ENCODE measurements at places on chromosomes 7 and 10. TPM values are rescaled to one million over a fixed set of nuclear protein-coding genes. Genes with fewer than 3 reads are reported as not detected.

- H3K4me1 ChIP-seq: no peaks in the 10 kb centered on the region
- no peaks in the 10 kb centered on the region for H3K36me3 ChIP-seq
- no peak for DNase-seq
- no peaks in the 10 kb centered on the region for H3K27me3 ChIP-seq
- no peak overlapping the region for H3K4me3 ChIP-seq
These were observed 171.2 kb downstream of the SUGCT start for GRCh38 chr7:40306025-40306424.

- no peaks in the 10 kb centered on the region for H3K36me3 ChIP-seq
- H3K4me1 ChIP-seq: no peaks in the 10 kb centered on the region
- H3K27ac ChIP-seq: no peak overlapping the region
- no peak for DNase-seq
These were observed 116.6 kb downstream of the TMEM178B start for GRCh38 chr7:141190495-141190894.

Gene KCNMA1
- total RNA-seq: 13.6 TPM

GRCh38 chr7:15625466-15625865 is 61.0 kb downstream of the MEOX2 start:
- H3K4me3 ChIP-seq: no peak overlapping the region
- H3K27me3 ChIP-seq: no peaks in the 10 kb centered on the region
- no peak overlapping the region for H3K27ac ChIP-seq
- no peak for DNase-seq
- H3K4me1 ChIP-seq: no peaks in the 10 kb centered on the region

DNA sequence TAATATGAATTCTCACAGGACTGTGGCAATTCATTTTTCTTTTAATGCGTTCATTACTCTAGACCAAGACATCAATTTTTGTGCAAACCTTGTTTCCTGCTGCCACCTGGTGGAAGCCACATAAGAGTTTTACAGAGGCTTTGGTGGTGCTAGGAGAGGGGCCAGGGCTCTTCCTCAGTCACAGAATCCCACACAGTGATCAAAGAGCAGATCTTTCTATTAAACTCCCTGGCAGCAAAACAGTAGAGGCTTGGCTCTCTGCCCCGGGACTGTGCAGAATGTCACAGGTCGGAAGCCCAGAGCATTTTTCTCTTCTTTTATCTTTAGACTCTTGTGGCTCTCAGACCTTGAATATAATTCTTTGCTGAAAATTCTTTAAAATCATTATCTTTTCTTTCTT is 506.4 kb upstream of the C7orf33 start:
- no peak for DNase-seq
- H3K27ac ChIP-seq: no peak overlapping the region
- H3K27me3 ChIP-seq: no peaks in the 10 kb centered on the region
- H3K4me1 ChIP-seq: no peaks in the 10 kb centered on the region
- H3K4me3 ChIP-seq: no peak overlapping the region
- no peaks in the 10 kb centered on the region for H3K36me3 ChIP-seq

- no peaks in the 10 kb centered on the region for H3K4me1 ChIP-seq
- H3K27me3 ChIP-seq: no peaks in the 10 kb centered on the region
- H3K4me3 ChIP-seq: no peak overlapping the region
- no peaks in the 10 kb centered on the region for H3K36me3 ChIP-seq
- DNase-seq: no peak
- peak overlapping the region; percentile 74 for H3K27ac ChIP-seq
These were observed 194.2 kb upstream of the SVIL start for GRCh38 chr10:29828956-29829355.

Gene SLIT1
- total RNA-seq: 0.44 TPM

Gene FAM221A
- 18.1 TPM for total RNA-seq

Gene TFEC
- total RNA-seq: 7.2 TPM

- H3K27me3 ChIP-seq: no peaks in the 10 kb centered on the region
- DNase-seq: no peak
- no peak overlapping the region for H3K27ac ChIP-seq
These were observed 118.8 kb upstream of the SFMBT2 start for GRCh38 chr10:7529638-7530037.

Gene THSD7A
- total RNA-seq: 4.4 TPM

- no peak overlapping the region for H3K27ac ChIP-seq
- H3K4me3 ChIP-seq: no peak overlapping the region
- no peaks in the 10 kb centered on the region for H3K36me3 ChIP-seq
- H3K27me3 ChIP-seq: no peaks in the 10 kb centered on the region
These were observed 66.0 kb upstream of the DOCK1 start for GRCh38 chr10:126839094-126839761.

DNA sequence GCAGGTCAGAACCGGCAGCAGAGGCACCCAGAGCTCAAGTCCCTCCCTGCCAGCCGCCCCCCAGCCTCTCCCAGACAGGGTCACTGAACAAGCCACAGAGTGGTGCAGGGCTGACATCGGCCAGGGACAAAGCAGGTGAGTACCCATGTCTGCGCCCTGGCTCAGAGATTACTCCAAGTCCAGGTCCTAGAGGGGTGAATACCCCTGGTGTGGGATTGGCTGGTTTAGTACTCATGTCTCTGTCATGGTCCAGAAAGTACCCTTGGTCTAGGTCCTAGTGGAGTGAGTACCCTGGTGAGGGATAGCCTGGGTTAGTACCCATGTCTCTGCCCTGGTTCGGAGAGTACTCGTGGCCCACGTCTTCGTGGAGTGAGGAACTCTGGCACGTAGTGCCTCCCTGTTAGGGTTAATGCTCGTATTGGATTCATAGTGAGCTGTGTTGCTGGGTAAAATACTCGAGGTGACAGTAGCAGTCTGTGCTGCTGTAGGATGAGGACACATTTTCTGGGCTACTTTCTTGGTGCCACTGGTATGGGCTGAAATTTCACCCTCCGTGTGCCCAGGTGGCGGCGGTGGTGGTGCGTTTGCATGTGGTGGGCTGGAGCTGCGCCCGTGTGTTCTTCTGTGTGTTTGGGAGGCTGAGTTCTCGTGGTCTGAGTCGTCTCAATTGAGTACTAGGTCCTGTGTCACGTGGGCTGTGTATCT is 25.5 kb upstream of the KNDC1 start:
- DNase-seq: no peak
- H3K4me3 ChIP-seq: no peak overlapping the region
- H3K27me3 ChIP-seq: peaks cover 38% of the 10 kb centered on the region
- no peaks in the 10 kb centered on the region for H3K36me3 ChIP-seq
- H3K4me1 ChIP-seq: no peaks in the 10 kb centered on the region

DNA sequence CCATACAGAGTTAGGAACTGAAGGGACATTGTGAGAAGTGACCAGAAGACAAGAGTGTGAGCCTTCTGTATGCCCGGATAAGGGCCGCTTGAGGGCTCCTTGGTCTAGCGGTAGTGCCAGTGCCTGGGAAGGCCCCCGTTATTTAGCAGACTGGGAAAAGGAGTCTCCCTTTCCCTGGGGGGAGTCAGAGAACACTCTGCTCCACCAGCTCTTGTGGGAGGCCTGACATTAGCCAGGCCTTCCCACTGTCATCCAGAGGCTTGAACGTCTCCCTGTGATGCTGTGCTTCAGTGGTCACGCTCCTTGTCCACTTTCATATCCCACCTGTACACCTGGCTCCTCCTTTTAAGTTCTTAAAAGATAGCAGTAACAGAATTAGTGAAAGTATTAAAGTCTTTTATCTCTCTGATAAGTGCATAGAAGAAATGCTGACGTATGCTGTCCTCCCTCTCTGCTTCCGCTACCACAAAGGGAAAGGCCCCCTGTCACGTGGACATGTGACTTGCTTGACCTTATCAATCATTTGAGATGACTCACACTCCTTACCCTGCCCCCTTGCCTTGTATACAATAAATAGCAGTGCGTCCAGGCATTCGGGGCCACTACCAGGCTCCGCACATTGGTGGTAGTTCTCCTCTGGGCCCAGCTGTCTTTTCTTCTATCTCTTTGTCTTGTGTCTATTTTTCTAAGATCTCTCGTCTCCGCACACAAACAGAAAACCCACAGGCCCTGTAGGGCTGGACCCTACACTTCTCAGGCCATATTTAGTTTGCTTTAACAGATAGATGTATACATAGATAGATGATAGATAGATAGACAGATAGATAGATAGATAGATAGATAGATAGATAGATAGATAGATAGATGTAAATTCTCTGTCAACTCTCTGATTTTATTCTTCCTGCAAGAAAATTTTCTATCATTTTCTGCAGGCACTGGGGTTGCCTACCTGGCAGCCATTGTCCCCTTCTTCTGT is 131.5 kb upstream of the JCAD start:
- DNase-seq: no peak
- H3K4me1 ChIP-seq: no peaks in the 10 kb centered on the region
- H3K27ac ChIP-seq: no peak overlapping the region
- H3K36me3 ChIP-seq: no peaks in the 10 kb centered on the region

DNA sequence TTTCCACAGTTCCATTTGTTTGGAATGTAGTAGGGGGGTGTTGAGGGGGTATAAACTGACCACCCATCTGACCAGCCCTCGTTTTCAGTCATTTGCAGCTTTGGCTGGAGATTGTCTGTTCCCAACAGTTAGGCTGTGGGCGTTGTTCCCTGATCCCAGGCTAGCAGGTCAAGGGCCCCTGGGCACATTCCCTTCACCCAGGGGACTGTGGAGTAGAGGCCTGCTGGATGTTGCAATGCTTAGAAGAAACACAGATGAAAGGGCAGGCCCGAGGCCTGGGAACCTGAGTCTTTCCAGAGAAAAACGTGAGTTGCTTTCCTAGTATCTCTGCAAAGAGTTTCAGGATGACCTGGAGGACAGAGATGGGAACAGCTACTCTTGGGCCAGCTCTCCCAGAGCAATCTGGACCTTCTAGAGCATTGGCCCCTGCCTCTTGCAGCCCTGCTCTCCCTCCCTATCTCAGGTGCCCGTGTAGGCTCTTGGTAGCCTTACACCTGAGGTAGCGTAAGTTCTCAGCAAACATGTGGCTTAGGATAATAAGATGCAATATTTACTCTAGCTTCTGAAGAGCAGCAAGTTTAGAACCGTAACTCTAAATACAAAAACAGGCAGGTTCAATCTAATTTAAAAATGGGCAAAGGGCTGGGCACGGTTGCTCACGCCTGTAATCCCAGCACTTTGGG is 99.4 kb upstream of the EFCAB10 start:
- peak overlapping the region; percentile 42 for H3K27ac ChIP-seq
- H3K4me1 ChIP-seq: no peaks in the 10 kb centered on the region
- H3K36me3 ChIP-seq: no peaks in the 10 kb centered on the region
